ENCODE measurements at places on chromosomes 1 and 21. TPM values are rescaled to one million over a fixed set of nuclear protein-coding genes. Genes with fewer than 3 reads are reported as not detected.
A peak's percentile ranks its signal among the peaks of the same experiment; 100 is the strongest.

Gene SPSB1
- total RNA-seq = 5.6 TPM

Gene CROCC
- total RNA-seq = 23.5 TPM

Gene ALG14
- total RNA-seq = 5.5 TPM

GRCh38 chr1:212341090-212341489 lies 55.9 kb downstream of the PPP2R5A start:
- no peak for DNase-seq

- DNase-seq = no peak
Measured at GRCh38 chr1:11256299-11256698, 6.1 kb downstream of the MTOR start.

DNA sequence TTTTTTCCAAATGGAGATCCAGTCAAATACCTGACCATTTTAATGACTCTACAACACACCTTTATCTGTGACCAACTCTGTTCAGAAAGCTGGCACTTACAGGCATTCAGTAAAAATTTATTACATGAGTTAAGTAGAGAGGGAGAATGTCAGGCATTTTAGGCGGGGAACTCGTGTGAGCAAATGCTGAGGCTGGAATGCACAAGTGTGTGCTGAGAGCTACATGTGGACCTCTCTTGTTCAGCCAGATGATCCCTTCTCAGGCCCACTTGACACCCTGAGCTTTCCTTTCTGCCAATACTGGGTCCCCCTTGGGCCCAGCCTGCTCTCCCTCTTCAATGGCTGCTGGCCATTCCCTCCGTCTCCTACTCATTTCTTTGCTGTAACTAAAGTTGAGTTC lies 11.7 kb downstream of the PPIH start:
- no peak for DNase-seq

DNA sequence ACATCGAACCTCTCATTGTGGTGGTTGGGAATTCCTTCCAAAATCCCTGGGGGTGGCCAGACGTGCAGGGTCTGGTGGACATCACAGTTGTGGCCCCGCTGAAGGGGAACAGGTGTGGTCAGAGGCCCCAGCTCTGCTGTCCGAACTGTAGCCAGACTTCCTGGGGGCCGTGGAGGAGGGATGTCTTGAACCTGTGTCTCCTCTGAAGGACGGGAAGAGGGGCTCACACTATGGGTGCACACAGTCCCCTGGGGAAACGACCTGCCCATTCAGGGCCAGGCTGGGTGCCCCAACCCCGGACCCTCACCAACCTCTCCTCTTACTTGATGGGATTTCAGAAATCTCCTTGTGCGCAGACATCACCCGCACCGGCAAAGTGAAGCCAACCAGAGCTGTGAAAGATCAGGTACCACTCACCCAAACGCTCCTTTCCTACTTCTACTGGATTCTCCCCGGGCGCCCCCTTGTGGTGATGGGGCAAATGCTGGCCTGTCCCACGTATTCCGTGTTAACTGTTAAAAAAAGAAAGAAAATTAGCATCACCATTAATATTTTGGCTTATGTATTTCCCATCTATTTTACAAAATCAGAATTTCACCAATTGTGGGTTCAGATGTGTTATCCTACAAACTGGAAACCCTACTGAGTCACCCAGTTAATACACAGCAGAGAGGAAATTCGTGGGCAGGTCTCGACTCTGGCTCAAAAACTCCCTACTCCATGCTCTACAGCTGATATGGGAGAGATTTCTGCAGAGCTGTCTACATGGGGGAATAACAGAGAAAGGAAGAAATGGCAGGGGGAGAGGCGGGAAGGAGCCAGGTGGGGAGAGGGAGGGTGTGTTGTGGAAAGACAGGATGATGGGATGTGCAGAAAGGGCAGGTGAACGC lies 28.1 kb downstream of the PADI4 start:
- DNase-seq = peak; percentile 81

- no peak for DNase-seq
Measured at GRCh38 chr1:116127123-116127847, 16.1 kb downstream of the MAB21L3 start.

All from type B pancreatic cell (in vitro differentiated cells).